ENCODE measurements at places on chromosomes 6 and 20.

DNA sequence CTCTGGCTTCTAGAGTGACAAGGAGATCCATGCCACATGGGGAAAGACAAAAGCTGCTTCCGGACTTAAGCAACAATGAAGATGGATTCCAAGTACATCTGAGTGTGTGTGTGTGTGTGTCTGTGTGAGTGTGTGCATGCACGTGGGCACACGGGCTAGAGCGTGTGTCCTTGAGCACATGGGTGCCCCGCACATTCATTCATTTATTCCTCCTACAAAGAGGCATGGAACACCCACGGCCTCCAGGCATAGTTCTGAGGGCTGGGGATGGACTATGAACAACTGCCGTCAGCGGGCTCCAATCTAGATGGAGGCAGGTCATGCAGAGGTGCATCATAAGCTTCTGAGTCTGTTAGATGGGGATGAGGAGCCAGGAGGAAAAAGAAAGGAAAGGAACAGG, 49.1 kb downstream of the GRM4 start:
- DNase-seq: no peak

- DNase-seq: no peak
These were observed 95.6 kb upstream of the RALGAPA2 start for GRCh38 chr20:20808016-20808415.

GRCh38 chr6:124203812-124204167, 400.1 kb downstream of the NKAIN2 start:
- DNase-seq: no peak

GRCh38 chr20:32772046-32772445, 9.9 kb downstream of the DNMT3B start:
- no peak for DNase-seq

DNA sequence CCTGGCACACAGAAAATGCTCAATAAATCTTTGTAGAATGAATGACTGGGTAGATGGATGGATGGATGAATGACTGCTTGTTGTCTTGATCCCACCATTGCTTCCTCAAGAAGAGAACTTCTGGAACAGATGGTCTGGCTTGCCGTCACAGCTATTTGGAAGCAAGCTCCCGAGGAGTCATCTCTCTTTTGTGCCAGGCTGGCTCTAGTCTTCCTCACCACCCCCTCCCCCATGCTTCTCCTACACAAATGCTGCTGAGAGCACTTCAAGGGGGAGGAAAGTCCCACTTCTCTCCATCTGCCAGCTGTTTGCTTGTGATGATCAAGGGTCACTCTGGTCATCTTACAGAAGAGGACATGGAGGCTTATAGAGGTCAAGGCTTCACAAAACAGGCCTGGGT, 11.6 kb upstream of the KCNG1 start:
- DNase-seq: no peak

DNA sequence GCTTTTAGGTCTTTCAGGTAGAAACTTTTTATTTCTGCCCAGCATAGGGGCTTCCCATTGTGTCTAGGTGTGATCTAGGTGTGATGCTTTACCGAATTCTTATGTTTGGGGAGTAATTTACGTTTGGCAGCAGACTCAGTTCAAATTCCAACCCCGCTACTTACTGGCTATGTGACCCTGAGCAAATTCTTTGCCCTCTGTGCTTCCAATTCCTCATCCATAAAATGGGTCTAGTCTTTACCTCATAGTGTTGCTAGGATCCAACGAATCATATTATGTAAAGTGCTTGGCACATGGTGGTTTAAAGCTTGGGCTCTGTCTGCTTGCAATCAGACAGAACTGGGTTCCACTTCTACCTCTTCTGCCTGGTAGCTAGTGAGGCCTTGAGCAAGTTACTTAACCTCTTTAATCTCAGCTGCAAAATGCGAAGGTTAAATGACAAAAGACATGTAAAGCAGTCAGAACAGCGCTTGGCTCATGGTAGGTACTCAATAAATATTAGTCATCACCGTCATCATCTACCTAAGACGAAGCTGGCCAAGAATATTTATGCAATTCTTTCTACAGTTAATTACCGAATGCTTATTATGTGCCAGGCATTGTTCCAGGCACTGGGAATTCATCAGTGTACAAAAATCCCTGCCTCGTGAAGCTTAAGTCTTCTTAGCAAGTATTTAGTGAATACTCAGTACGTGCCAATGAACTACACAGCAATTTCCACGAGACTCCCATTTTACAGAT, 1.0 kb downstream of the NSFL1C start:
- DNase-seq: no peak

DNA sequence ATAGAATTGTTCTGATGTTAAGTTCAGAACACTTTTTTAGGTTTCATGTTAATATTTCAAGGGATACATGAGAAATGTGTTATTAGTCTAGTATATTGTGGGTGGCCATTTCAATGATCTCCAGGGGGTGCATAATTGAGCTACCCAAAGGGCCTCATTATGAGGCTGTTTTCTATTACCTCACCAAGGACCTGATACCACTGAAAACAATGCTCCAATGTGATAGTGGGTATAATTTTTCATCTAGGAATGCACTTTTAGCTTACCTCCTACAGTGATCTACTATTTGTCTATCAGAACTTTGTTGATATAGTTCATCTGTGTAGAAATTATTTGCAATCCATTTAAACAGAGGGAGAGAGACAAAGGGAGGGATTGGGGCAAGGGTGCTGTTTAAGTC, 106.8 kb upstream of the HS3ST5 start:
- DNase-seq: no peak

- no peak for DNase-seq
These were observed 203.9 kb upstream of the PRDM1 start for GRCh38 chr6:105882121-105882803.

- DNase-seq: no peak
These were observed 110.8 kb downstream of the EDN3 start for GRCh38 chr20:59411170-59411569.

DNA sequence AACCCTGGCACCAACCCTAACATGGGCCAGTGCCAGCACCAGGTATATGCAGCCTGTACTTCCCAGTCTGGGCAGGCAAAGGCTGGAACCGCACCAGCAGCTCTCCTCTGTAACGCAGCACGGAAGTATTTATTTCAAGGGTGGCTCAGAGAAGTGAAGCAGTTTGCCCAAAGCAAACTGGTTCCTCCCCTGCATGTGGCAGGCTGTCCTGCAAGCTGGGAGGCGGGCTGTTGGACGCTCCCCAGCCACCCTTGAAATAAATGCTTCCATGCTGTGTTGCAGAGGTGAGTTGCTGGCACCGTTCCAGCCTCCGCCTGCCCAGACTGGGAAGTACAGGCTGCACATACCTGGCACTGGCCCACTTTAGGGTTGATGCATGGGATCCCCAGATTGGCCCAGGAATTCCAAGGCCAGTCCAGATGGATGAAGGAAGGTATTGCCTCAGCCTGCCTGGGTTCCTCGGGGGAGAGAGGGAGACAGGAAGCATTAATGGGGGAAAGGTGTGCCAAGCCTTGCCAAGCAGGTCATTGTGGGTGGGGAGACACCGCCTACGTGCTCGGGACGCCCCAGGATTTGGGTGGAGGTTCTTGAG, 49.8 kb downstream of the PPARD start:
- no peak for DNase-seq

DNA sequence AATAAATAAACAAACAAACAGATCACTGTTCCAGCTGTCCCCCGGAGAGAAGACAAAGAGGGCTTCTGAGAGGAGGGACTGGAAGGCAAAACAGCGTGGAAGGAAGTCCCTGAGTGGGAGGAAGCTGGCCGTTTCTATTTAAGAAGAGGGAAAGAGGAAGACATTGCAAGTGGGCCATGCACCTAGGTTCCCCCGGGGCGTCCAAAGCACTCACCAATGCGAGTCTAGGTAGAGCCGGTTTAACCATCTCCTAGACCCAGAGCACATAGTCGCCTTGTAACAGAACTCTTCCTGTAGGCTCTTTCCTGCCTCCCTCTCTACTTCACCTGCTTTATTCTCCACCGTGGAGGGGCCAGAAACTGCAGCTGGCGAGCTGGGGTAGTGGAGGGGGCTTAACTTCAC, 158.4 kb downstream of the ZDHHC14 start:
- DNase-seq: no peak

DNA sequence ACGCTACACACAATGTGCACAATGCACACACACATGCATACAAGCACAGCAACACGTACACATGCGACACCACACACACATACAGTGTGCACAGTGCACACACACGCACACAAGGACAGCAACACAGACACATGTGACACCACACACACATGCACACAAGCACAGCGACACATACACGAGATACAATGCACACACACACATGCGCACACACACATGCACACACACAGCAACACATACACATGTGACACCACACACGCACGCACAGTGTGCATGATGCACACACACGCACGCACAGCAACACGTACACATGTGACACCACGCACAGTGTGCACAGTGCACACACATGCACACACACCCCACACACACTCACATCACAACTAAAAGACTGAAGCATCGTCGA, 327.3 kb downstream of the THBS2 start:
- no peak for DNase-seq

DNA sequence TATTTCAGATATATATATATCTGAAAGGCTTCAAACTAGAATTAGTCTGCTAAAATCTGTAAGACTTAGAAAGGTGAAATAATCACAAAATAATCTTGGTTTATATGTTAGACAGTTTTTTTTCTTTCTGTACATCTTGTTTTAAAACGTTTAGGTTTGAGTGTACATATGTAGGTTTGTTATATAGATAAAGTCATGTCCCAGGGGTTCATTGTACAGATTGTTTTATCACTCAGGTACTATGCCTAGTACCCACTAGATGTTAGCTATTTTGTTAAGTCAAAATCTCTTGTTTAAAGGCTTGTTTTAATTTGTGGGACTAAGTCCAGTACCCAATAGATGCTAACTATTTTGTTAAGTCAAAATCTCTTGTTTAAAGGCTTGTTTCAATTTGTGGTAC, 1339.0 kb upstream of the CITED2 start:
- DNase-seq: no peak

GRCh38 chr6:52217761-52218160, 26.5 kb downstream of the IL17F start:
- DNase-seq: no peak

DNA sequence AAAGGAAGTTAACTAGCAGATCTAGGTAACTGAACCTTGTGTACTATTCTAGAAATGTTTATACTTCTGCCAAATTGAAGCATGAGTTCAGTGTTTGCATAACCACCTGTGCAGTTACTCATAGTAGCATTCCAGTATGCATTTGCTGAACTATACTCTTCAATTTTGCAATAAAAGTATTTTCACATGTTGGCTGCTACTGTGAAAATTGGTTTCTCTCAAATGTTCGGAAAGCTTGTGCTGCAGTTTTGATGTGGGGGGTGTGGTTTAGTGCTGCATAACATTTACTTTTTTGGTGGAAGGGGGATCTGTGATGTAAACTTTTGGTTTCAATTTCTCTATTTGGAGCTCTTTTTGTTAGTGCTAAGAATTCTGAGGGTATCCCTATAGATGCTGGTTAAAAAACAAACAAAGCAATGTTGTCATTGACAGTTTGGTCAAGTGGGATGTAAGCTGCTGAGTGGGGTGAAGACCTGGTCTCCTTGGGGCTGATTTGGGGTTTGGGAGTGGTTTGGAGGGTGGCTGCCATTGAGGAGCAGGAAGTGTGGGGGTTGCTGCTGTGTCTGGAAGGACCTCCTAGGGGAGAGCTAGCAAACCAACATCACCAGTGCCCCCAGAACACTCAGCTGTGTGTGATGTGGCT, 87.8 kb downstream of the CARMIL1 start:
- DNase-seq: no peak
